ENCODE measurements at places on chromosomes 4 and X.

- DNase-seq = no peak
Observed at GRCh38 chr4:104447294-104447693, 47.4 kb downstream of the CXXC4 start.

DNA sequence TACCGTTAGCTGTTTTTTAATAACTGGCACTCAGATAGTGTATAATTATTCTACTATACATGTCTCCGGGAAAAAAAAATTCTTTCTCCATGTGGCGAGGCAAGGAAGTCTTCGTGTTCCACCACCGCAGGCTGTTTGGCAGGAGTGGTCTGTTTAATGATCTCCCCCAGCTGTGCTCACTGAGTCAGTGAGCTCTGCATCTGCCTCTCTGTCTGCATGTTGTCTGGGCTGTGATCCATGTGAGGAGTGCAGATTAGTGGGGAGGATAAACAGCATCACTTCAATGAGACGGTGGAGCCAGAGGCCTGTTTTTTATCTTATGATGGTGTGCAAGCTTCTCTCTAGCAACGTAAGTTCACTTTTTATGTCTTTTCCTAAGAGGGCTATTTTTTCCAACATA lies 69.8 kb downstream of the RPS3A start:
- DNase-seq = no peak

GRCh38 chr4:66633477-66633876 lies 911.8 kb downstream of the CENPC start:
- no peak for DNase-seq

GRCh38 chr4:33831442-33832066 lies 2412.8 kb downstream of the ARAP2 start:
- DNase-seq = no peak

DNA sequence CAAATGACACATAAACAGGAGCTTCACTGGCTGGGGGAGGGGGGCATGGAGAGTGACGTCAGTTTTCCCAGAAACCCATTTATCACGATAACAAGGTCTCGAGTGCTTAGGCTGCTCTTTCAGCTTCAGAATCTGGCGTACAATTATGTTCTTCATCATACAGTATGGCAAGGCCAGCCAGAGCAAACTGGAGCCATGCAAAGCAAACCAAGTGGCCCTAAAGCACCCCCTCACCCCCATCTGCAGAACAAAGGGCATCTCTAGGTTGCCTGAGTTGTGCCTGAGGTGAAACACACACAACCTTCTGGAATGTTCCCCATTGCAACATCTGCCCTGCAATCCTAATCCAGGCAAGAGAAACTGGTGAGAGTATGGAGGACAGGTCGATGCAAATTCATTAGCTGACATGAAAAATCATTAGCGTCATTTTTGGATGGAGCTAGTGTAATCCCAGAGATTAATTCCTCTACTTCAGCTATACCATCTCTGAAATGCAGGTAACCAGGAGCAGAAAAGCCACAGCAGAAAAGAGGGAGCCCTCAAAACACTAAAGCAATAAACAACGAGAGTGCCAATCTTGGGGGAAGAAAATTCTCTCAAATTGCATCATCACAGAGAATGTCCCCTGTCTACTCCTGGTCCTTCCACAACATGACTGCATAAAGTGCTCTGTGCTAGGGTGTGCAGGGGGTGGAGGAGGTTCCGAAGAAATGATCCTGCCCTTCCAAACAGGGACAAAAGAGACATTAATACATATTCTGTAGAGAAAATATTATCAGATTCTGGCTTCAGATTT lies 1.8 kb downstream of the SEPTIN6 start:
- DNase-seq = no peak

GRCh38 chr4:4618847-4619246 lies 77.0 kb upstream of the STX18 start:
- no peak for DNase-seq

GRCh38 chrX:7926501-7926900 lies 712 bp downstream of the PNPLA4 start:
- no peak for DNase-seq

DNA sequence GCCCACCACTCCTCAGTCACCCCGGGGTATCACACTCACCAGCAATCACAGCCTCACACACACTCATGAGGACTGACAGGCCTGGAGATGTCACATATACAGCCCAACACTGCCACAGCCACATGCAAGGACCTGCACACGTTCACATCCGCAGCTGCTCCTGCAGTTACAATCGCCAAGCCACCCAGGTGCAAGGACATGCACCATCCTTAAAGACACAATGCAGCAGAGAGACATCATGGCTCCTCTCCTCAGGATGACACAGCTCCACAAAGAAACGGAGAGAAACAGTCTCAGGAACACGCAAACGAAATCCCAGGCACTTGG lies 1.1 kb downstream of the PCSK1N start:
- DNase-seq = no peak

DNA sequence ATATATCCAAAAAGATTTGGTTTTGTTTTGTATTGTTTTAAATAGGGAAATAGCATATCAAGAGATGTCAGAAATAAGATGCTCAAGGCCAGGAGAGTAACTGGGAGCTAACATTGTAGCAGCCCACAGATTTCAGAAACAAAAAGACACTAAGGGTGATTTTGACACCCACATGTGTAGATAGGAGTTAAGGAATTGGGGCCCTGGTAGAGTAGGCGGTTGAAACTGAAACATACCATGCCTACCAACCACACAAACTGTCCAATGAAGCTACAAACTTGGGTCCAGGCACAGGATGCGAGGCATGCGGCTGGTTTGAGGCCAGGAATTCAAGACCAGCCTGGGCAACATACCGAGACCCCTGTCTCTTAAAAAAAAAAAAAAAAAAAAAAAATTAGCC lies 6.3 kb upstream of the HSPA4L start:
- DNase-seq = no peak

- DNase-seq = peak; percentile 7
Observed at GRCh38 chrX:23694606-23695005, 27.3 kb downstream of the PRDX4 start.

DNA sequence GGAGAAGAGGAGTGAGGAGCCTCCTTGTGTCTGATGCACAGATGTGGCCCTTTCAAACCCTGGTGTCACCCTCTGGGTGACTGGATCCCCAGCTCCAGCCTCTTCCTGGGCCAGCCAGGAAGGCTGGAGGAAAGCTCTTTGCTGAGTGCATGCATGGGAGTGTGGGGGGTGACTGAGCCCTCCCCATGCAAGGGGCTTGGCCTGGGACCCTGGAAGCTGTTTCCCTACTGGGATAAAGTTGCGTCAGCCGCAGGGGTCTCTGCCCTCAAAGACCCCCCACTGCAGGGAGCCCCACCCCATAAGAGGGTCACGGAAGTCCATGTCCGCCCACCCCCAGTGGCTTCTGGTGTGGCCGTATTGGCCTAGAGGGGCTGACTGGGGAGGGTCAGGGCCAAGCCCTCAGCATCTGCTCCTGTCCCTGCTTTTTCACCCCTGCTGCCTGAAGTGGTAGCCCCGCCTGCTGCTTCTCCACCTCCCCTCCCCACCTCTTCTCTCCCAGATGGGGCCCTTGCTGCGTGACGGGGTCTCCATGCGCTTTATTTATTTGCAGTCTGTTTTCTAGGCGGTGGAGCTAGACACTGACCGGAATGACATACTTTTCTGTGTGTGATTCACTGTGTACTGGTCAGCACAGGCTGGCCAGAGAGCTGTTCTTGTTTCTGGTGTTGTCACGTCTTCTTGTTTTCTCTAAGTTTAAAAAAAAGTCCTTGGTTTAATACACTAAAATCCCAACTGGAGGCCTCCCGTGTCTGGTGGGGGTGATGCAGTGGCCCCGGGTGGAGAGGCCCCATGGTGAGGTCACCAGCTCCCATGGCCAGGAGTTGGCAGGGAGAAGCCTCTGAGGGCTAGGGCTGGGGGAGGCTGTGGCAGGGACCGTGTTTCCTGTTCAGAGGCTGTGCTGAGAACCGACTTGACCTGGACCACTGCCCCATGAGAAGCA lies 3.6 kb downstream of the SMIM10L2A start:
- DNase-seq = no peak
